ENCODE measurements at places on chromosomes 13 and 19. TPM values are rescaled to one million over a fixed set of nuclear protein-coding genes. Genes with fewer than 3 reads are reported as not detected.

CBARP gene
- 5.1 TPM for total RNA-seq

- no peak for DNase-seq
Measured at GRCh38 chr19:14550201-14550754, 20.9 kb downstream of the TECR start.

DNA sequence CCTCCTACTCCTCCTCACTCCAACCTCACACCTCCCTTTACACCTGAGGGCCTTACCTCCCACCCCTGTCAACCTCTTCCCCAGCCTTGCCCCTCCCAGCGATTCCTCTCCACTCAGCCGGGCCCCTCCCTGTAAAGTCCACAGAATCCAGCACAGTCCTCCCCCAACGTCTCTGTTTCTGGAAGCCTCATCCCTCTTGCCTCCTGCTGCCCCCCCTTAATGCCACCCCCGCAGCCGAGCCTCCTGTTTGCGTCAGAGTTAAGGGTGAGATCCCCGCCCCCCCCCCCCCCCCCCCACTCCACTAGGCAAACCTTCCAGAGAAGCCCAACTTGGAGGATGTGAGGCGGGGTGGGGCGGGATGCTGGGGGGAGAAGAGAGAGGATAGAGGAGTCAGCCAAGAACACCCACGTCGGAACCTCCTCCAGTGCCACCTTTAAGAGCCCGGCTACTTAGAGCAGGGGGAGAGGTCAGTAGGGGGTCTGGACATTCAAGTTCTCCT, 2.1 kb downstream of the UNC13A start:
- DNase-seq, result no peak

GRCh38 chr13:45119469-45119990, 780 bp upstream of the GTF2F2 start:
- no peak for DNase-seq

CCL25 gene
- total RNA-seq, result not detected

GRCh38 chr13:41402691-41403511, 54.4 kb upstream of the RGCC start:
- DNase-seq, result no peak

- DNase-seq, result no peak
Measured at GRCh38 chr13:92900446-92900845, 326.2 kb upstream of the GPC6 start.

GRCh38 chr13:32224916-32225315, 90.2 kb downstream of the ZAR1L start:
- no peak for DNase-seq

DNA sequence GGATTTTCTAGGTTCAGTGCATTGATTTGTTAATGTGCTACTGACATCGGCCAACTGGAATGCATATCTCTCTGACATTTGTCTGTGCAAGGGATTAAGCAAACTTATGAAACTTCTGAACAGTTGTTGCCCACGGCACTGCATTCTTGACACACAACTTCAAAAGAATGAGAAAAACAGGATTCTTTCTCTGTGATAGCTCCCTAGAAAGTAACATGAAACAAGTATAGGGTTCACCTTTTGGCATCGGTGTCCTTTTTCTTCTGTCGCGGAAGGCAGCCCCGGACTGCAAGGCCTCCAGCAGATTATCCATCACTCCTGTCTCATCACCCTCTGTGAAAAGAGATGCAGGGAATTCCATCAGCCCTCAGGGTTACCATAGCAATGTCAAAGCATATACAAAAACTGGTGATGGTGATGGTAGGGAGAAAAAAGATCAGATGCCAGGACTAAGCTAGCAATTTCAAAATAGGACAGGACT, 389.2 kb downstream of the DIAPH3 start:
- no peak for DNase-seq

BCL2L12 gene
- total RNA-seq, result 13.9 TPM

LYL1 gene
- 3.3 TPM for total RNA-seq

DNA sequence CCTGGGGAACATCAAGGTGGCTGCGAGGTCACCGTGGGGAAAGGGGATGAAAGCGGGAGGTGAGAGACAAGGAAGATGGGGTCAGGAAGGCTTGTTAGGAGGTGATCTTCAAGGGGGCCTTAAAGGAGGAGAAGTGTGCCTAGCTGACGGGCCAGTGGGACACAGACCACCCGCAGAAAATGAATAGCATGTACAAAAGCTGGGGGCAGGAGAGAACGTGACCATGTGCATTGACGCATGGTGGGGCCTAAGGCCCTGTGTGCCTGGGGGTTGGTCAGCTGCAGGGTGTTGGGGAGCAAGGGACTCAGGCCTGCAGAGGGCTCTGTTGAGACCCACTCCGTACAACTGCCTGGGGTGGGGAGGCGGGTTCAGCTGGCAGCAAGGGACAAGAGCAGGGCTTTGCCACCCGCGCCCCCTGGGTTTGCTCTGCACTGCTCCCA, 5.9 kb downstream of the RAB8A start:
- DNase-seq, result no peak

GRCh38 chr13:37681281-37682032, 82.9 kb upstream of the POSTN start:
- no peak for DNase-seq

TMEM145 gene
- total RNA-seq, result 4.9 TPM

DNA sequence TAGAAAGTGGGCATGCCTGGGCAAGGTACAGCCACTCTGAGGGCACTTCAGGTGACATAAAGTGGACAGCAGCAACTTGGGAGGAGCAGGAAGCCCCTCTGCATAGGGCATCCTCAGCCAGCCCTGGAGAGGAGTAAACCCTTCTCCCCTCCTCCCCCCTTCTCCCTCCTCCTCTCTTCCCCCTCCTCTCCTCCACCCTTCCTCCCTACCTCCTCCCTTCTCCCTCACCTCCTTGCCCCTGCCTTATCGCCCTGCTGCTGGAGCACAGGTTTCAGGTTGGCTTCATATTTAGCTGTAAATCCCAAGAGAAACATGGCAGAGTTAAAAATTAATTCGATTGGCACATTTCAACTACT, 30.5 kb upstream of the ATP12A start:
- no peak for DNase-seq

CLEC17A gene
- total RNA-seq, result not detected

- DNase-seq, result no peak
Measured at GRCh38 chr19:58374200-58374599, 6.6 kb downstream of the ZNF837 start.

DNA sequence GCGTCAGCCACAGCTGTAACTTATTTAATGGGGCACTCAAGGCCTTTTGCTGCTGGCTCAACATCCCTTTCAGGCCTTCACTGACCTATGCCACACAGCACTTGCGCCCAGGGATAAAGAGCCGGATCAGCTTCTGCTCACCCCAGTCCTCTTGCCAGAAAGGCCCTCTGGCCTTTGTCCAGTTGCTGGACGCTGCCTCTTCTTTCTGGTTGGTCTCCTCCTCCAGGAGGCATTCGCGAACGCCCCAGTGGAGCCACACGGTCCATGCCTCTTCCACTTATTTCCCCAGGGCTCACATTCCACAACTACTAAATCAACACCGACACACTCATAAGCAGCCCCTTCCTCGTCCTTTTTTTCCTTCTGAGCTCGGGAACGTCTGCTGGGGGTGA, 3.7 kb upstream of the ZNF329 start:
- no peak for DNase-seq

SHD gene
- not detected for total RNA-seq

ZNF155 gene
- 5.8 TPM for total RNA-seq

OLFM2 gene
- 18.0 TPM for total RNA-seq

CACNG6 gene
- total RNA-seq, result not detected

DNA sequence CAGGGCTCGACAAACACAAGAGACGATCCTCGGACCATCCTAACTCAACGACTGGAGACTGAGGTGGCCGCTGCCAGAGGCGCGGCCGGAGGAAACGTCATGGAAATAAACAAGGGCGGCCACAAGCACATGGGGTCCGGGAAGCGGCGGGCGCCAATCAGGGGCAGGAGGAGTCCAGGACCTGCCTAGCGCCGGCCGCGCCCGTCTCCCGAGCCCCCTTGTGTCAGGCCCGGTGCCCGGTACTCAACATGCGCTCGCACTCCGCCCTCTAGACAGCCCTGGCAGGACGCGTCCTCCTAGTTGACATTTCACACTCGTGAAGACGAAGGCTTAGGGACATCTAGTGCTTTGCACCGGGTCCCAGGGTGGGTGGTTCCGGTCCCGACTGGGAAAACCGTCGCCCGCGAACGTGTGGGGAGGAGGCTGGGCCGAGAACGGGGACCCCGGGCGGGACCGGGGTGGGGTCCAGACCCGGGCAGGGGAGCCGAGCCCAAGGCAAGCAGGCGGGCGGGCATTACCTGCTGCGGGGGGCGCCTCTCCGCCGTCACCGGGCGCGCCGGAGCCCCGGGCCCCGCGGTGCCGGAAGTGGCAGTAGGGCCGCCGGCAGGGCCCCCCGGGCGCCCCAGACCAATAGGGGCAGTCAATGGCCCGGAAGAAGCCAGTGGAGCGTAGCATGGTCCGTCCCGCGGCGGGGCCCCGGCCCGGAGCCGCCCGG, 442 bp downstream of the REXO1 start:
- DNase-seq, result no peak

POLR2I gene
- total RNA-seq, result 82.6 TPM

GRCh38 chr13:109385242-109385560, 401.2 kb downstream of the IRS2 start:
- DNase-seq, result no peak

- peak; percentile 70 for DNase-seq
Measured at GRCh38 chr19:4717191-4717965, 6.3 kb downstream of the DPP9 start.

IFNL3 gene
- not detected for total RNA-seq

ZNF284 gene
- total RNA-seq, result 1.1 TPM

- DNase-seq, result peak; percentile 18
Measured at GRCh38 chr19:50646074-50646807, 3.0 kb upstream of the C19orf81 start.

DNA sequence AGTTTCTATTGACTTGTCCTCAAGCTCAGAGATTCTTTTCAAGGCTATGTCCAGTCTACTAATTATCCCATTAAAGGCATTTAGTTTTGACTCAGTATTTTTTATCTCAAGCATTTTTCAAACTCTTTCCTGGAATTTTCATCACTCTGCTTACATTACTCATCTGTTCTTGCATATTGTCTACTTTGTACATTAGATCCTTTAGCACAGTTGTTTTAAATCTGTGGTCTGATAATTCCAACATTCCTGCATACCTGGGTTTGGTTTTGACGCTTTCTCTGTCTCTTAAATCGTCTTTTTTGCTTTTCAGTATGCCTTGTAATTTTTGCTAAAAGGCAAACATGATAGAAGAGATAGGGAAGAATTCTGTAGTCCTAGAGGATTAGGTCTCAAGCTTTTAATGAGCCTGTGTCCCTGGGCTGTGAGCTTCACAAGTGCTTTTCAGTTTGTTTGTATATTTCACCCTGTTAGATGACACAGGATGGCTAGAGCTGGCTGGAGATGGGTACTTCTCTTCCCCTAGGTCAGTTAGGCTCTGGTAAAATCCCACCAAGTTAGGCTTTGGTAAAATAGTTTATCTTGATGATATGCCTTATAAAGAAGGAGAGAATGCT, 46.1 kb upstream of the GPC6 start:
- no peak for DNase-seq

- no peak for DNase-seq
Measured at GRCh38 chr19:58054901-58055874, 3.9 kb upstream of the ZNF135 start.

PTPRS gene
- total RNA-seq, result 58.2 TPM

- DNase-seq, result no peak
Measured at GRCh38 chr13:113889467-113889866, 25.6 kb upstream of the GAS6 start.

FFAR1 gene
- not detected for total RNA-seq

GRCh38 chr19:44903216-44903601, 2.4 kb upstream of the APOE start:
- DNase-seq, result no peak

ZNF69 gene
- 19.2 TPM for total RNA-seq

GRCh38 chr13:77038907-77039480, 12.0 kb upstream of the FBXL3 start:
- DNase-seq, result no peak

- no peak for DNase-seq
Measured at GRCh38 chr19:18340990-18341868, 831 bp downstream of the PGPEP1 start.

- DNase-seq, result no peak
Measured at GRCh38 chr19:48510421-48511268, 990 bp downstream of the LMTK3 start.

DNA sequence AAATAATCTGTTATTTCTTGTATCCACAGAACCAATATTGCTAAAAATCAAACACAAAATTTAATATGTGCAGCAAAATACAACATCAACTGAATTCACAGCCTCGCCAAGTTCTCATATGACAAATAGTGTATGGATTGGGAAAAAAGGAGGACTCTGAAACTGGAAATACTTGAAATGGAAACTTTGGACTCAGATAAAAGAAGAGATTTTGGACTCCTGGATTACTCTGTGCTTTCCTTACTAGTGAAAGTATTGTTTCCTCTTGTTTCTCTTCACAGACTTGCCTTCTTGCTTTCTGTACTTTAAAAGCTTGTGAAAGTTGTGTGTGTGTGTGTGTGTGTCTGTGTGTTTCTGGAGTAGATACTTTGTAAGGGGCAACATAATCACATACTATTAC, 1596.3 kb downstream of the PCDH9 start:
- no peak for DNase-seq

DNA sequence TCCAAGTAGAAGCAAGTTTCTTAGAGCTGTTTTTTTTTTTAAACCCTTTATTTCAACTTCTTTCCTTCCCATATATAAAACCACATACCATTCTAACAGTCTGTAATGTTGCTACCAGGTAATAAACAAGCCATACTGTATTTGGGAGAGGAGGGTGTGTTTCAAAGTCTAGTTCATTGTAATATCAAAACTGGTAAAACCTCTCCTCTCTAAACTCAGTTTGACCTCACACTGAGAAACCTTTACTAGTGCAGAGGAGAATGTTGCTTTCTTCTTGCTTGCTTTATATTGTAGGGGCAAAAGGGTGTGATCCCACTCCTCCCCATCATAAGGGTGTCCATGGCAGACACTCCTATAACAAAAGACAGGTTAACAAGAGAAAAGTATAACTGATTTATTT, 155.1 kb downstream of the GGACT start:
- no peak for DNase-seq

GRCh38 chr19:31349160-31349881, at the start of gene TSHZ3:
TSHZ3 (minus strand) TSS chr19:31349436; CDS start chr19:31349219, 217 bp downstream.
- no peak for DNase-seq

LATS2 gene
- total RNA-seq, result 20.2 TPM

ZNF836 gene
- total RNA-seq, result 9.9 TPM

Data from kidney epithelial cell (primary cell).